Fibroblast of the conjunctiva (primary cell): ENCODE measurements at places on chromosomes 7 and 10.

DNA sequence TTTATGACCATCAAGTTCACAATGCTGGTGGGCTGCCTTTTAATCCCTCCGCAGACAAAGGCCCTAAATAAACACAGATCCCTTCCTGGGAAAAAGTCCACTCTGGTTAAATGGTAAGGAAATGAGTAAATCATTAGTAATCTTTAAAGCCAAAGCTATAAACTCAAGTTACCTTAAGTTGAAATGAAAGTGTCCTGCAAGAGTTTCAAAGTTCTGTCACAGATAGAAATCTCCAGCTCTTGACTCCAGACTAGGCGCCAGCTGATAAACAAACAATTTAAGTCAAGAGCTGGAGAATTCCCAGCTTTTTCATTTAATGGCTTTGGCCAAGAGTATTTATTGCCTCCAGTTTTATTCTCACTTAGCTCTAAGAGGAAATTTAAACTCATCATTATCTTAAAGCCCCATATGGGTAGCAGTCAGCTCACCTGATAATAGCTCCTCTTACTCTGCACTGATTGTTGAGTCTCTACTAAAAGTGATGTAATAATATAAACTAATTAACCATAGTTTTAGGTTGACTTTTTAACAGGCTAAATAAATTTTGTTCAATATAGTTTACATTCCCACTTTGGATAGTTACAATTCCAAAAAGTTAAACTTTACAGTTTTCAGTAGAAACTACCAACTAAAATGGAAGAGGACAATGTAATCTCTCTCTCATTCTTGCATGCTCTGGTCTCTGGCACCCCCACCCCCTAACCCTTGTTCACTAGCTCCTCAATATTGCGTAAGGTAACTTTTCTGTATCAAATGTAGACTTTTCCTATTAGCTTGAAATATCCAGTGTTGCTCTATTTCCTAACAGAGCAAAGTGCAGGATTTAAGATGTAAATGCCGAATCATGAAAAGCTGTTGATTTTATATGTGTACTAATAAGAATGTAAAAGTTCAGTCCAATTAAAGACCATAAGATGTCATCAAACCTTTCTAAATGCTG, 56.1 kb downstream of the HIBADH start:
- DNase-seq: no peak

DNA sequence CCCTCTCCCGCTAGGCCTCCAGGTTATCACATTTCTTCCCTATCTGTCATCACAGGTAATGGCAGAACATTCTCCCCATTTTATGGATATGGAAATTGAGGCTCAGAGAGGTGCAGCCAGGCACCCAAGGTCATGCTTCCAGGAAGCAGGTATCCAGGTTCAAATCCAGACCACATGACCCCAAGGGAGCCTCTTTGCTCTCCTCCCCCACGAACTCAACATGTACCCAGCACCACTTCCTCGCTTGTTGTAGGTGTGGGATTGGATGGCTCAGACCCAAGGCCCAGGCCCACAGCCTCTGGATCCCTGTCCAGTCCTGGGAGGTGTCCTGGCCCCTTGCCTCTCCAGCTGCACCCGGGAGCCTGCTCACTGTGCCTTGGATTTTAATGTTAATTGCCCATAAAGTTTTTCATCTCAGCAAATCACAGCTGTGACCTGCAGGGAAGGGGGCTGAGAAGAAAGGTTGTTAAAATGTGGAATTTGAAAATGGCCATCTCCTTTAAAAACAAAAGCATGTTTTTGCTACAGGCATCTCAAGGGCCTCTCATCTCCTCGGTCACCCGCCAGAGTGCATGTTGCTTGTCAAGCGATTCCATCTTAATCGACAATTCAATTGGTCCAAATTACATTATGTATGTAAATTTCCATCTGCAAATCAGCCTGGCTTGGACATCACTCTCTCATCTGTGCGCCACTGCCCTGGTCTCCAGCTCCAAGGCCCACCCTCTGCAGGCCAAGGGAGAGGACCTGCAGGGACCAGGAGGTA, 205.4 kb upstream of the ZMIZ1 start:
- no peak for DNase-seq

GRCh38 chr10:4678023-4678950, 147.7 kb upstream of the AKR1E2 start:
- DNase-seq: peak; percentile 72

DNA sequence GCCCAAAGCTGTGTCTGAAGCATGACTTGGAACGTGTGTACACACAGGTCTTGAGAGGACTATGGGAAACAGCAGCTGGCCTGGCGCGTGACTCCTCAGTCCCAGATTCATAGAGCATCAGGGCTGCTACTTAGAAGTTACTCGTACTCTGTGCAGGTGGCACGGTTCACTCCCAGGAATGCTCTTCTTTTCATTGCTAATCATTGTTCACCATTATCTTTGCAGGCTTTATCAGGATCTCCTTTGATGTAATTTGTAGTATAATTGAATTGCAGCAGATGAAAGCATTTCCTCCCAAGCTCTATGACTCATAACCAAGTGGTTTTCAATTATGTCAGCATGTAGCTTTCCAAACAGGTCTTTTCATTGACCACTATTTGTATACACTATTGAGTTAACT, 938.9 kb downstream of the NRG3 start:
- DNase-seq: peak; percentile 10

DNA sequence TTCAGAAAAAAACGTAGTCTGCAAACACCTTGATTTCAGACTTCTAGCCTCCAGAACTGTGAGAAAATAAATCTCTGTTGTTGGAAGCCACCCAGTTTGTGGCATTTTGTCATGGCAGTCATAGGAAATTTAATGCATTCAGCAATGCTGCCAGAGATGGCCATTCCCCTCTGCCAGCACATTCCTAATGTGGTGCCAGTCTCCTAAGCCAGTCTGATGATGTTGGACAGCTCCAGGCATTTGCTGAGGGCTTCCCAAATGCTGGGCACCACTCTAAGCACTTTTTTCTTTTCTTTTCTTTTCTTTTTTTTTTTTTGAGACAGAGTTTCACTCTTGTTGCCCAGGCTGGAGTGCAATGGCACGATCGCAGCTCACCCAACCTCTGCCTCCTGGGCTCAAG, 666.7 kb upstream of the C7orf33 start:
- no peak for DNase-seq

- peak; percentile 86 for DNase-seq
These were observed 24.7 kb downstream of the AOC1 start for GRCh38 chr7:150876817-150877526.

GRCh38 chr7:105691680-105692564, 110.6 kb upstream of the EFCAB10 start:
- peak; percentile 89 for DNase-seq

- DNase-seq: no peak
These were observed 399.8 kb upstream of the NFE2L3 start for GRCh38 chr7:25752154-25752553.

- DNase-seq: no peak
These were observed 11.0 kb downstream of the NXPH1 start for GRCh38 chr7:8444468-8444769.

GRCh38 chr7:46839651-46840050, 742.3 kb downstream of the TNS3 start:
- DNase-seq: no peak

DNA sequence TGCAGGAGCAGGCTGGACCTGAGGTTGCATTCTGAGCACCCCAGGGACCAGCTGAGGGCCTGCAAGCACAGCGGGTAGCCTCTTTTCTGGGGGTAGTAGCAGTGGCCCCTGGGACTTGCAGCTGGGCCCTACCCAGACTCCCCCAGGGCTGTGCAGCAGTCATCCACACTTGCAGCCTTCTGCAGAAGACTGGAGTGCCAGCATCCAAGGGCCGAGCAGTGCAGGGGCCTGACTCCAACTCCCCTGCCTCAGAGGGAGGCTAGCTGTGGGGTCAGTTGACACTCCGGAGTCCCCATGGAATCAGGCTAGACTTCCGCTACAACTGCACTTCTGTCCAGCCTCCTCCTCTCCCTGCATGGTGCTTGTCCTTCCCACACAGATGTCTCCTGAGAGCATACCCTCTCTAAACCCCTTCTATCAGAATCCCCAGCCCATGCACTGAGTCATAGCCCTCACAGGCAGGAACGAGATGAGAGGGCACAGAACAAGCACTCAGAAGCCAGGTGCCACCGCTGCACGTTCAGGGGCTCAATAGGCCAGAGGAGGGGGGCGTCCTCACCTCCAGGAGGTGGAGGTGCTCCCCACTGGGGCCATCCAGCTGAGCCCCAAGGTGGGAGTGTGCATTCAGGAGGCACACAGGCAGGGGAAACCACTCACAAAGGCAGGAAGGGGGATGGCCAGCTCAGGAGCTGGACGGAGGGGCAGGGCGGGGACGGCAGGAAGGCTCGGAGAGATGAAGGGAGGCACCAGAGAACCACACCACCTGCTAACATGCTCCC, 7.5 kb downstream of the RASGEF1A start:
- no peak for DNase-seq

GRCh38 chr10:120221873-120222485, 235.0 kb upstream of the PLPP4 start:
- no peak for DNase-seq

DNA sequence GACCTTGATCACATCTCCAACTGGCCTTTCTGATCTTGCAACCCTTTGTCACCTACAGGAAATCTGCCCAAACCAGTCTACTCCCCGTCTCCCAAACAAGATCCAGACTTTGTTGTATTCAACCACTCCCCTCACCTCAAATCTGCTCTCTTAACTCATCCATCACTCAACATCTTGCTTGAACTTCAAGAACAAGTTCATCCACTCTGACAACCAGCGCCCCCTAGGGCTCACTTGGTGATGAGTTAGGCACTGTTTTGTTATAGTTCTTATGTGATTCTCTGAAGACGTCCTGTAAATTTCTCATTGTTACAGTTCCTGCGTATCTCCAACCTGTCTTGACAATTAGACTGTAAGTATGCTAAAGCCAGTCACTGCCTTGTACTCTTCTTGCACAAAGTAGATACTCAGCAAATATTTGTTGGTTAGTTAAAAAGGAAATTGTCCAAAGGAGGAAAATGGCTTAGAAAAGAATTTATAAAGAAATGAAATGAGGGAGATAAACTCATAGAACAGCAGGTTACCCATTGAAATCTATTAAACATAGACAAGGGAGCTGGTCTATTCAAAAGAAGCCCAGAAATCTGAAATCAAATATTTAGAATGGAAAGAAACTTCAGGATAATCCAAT, 5.3 kb downstream of the FRMD4A start:
- DNase-seq: no peak

GRCh38 chr7:155694851-155695250, 50.4 kb downstream of the RBM33 start:
- DNase-seq: no peak
